ENCODE measurements at places on chromosomes 5 and 9.

GRCh38 chr5:142486020-142486419, 161.2 kb upstream of the SPRY4 start:
- no peak for DNase-seq

- no peak for DNase-seq
Measured at GRCh38 chr5:27377626-27378025, 339.2 kb upstream of the CDH9 start.

- no peak for DNase-seq
Measured at GRCh38 chr5:109312695-109313094, 97.1 kb downstream of the PJA2 start.

- DNase-seq = no peak
Measured at GRCh38 chr5:53713978-53714666, 153.7 kb downstream of the NDUFS4 start.

- no peak for DNase-seq
Measured at GRCh38 chr5:57948091-57948490, 465.5 kb upstream of the ACTBL2 start.

All from suppressor macrophage treated with lipopolysaccharide for 4 hours (primary cell).